ENCODE measurements at places on chromosomes 16 and 17. TPM values are rescaled to one million over a fixed set of nuclear protein-coding genes. Genes with fewer than 3 reads are reported as not detected.

The TBC1D3H gene
- not detected for total RNA-seq

The COPZ2 gene
- total RNA-seq, result 10.2 TPM

The PMP22 gene
- 54.9 TPM for total RNA-seq

The HIGD1B gene
- not detected for total RNA-seq

The TERB1 gene
- not detected for total RNA-seq

The ZNF319 gene
- total RNA-seq, result 1.9 TPM

The CDK3 gene
- 3.1 TPM for total RNA-seq

The ALOX15 gene
- total RNA-seq, result not detected

The KRTAP4-4 gene
- not detected for total RNA-seq

The ZACN gene
- 0.74 TPM for total RNA-seq

- DNase-seq, result no peak
Measured at GRCh38 chr17:56523042-56523441, 70.5 kb upstream of the NOG start.

GRCh38 chr17:78781893-78782304, at the start of gene CYTH1:
Gene CYTH1, minus strand, starts transcription at chr17:78782273. Its CDS starts 50 bp downstream, at chr17:78782223.
- DNase-seq, result no peak

- peak; percentile 62 for DNase-seq
Measured at GRCh38 chr17:46046957-46047356, 47.9 kb downstream of the STH start.

- DNase-seq, result no peak
Measured at GRCh38 chr17:42321555-42321954, 33.3 kb downstream of the STAT5A start.

GRCh38 chr16:21646721-21647561, 5.5 kb downstream of the IGSF6 start:
- no peak for DNase-seq

DNA sequence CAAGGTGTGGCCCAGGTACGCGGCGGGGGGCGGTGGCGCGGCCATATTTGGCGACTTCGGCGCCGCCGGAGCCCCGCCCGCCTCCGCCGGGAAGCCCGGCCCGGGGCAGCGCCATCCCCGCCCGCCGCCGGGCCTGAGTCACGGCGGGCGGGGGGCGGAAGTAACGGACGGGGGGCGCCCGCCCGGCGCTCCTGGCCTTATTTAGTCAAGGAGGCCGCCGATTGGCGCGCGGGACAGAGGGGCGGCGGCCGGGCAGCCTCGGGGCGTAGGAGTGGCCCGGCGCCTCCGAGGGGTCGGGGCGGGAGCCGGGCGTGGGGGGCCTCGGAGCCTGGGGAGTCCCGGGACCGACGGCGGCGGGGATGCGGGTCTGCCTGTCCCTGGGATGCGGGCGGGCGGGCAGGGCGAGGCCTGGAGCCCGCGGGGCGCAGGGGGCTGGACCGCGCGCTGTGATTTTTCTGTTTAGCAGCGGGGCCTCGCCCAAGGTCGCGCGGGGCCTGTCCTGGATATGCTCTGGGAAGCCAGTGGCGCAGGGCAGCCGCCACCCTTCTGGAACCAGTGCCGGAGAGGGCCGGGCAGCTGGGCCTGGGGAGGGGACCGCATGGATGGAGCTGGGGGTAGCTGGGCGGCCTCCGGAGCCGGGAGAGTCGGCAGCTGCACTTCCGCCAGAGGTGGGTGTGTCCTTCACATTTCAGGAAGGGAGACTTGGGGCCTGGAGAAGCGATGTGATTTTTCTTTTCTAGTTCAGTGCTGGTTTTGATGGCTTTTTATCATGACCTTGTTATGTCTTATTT, 2.3 kb upstream of the ACTG1 start:
- DNase-seq, result peak; percentile 81

GRCh38 chr17:66655861-66656260, 179.1 kb upstream of the CACNG5 start:
- DNase-seq, result peak; percentile 27

DNA sequence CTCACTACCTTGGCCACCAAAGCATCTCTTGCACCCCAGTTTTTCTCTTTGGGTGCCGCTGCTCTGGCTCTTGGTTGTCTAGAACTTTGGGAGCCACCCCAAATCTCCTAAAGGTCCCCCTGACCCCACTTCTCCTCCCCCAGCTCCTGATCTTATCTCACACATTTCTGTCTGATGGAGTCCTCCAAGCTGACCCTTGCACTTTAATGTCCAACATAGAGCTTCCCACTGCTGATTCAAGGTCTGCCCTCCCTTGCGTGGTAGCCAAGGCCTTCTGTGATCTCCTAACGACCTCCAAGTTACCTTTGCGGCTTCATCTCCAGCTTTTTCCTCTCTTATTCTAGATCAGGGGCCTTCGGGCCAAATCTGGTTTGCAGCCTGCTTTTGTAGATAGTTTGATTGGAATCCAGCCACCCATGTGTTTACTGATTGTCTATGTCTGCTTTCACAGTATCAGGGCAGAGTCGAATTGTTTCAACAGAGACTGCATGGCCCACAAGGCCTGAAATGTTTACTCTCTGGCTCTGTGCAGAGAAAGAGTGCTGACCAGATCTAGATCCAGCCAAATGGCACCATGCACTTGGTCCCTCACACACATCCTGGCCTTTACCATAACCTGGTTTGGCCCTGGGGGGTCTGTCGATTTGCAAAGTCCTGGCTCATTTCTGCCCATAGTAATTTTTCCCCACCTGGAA, 168.6 kb downstream of the HAPSTR1 start:
- DNase-seq, result no peak

DNA sequence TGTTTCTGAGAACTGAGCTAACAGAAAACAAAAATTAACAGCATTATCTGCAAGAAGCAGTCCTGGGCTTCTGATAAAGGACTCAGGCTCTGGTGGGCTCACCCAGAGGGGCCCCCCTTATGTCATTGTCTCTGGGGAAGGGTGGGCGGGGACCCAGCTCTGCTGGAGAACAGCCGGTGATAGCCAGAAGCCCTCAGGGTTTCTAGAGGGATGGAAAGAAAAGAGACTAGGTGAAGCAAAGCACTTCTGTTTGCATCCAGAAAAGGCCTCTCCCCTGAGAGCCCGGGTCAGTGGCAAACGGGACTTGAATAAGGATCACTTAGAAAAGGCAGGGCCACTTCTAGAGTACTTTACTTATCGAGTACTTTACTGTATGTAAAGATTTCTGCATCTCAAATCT, 7.0 kb upstream of the CDC42EP4 start:
- no peak for DNase-seq

DNA sequence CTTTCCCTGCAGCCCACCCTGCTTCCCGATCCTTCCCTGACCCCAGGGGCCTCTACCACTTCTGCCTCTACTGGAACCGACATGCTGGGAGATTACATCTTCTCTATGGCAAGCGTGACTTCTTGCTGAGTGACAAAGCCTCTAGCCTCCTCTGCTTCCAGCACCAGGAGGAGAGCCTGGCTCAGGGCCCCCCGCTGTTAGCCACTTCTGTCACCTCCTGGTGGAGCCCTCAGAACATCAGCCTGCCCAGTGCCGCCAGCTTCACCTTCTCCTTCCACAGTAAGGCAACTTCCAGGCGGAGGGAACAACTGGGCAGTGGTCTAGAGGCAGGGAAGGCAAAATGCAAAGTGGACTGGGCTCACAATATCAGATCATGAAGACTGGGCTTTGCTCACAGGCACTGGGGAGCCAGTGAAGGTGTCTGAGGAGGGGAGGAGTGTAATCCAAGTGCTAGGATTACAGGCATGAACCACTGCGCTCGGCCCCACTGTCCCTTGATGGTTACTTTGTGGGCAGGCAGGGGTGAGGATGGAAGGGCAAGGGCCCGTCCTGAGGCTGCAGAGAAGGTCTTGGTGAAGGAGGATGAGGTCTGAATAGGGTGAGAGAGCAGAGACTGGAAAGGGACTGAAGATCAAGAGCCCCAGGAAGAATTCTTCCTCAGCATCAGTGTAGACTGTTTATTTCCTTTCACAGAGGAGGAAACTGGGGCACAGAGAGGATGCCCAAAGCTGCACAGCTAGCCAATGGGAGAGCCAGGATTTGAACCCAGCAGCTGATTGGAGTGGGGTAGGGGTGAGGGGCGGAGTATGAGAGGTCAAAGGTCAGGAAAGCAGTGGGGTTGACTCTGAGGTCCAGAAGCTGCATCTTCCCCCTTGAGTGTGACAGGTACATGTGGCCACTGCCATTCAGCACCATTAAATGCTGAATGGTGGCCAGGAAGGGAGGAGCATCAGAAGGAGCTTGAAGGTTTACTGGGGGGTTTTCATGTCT, 16.5 kb upstream of the ADGRG3 start:
- no peak for DNase-seq

GRCh38 chr16:19344224-19344801, 58.8 kb downstream of the CLEC19A start:
- no peak for DNase-seq

DNA sequence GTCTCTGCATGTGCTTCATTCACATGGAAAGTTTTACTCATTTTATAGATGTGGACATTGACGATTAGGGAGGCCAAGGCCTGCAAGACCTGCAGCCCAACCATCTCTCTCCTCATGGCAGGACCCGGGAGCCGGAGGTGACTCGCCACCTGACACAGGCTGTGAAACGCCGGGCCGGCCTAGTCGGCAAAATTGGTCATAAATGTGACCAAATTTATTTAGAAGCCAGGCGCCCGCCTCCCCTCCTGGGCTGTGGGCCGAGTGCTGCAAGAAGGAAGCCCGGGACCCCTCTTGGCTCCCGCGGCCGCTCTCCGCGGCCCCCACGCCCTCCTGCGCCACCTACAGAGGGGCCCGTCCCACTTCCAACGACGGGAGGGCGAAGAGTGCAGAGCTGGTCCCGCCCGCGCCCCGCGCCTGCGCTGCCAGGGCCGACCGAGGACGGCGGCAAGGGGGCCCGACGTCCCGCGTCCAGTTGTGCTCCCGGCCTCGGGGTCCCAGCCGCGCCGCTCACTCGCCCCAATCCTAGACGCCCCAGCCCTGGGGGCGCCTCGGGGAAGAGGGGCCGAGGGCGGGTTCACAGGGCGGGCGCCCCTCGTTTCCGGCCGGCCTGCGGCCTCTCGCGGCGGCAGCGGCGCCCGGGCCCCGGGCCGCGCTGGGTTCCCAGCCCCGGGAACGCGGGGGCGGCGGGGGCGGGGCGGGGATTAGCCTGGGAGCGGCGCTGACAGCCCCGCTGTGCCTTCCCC, 47.5 kb downstream of the WNT3 start:
- DNase-seq, result peak; percentile 33

GRCh38 chr16:719815-720446, 1.0 kb upstream of the ANTKMT start:
- peak; percentile 59 for DNase-seq

GRCh38 chr16:54620197-54620596, 310.5 kb upstream of the IRX5 start:
- no peak for DNase-seq

DNA sequence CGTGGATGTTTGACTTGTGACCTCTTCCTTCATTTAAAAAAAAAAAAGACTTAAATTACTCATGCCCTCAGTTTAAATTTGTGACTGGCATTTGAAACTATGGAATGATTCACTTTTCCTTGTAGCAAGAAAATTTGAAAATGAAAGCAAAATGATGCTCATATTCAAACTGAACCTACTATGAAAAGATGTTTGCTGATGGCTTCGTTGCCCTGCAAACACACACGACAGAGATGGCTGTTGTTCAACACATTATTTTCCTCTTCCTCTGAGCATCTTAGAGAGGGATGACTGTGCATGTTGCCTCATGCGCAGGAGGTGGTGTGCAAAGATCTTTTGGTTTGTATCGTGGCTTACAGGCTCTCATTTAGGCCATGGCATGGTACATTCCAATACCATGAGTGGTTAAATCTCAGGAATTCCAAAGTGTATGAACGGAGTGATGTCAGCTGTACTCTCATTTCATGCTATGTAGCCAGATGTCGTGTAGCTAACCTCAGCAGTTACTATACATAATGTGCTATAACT, 164.5 kb downstream of the PRKCA start:
- DNase-seq, result peak; percentile 69

DNA sequence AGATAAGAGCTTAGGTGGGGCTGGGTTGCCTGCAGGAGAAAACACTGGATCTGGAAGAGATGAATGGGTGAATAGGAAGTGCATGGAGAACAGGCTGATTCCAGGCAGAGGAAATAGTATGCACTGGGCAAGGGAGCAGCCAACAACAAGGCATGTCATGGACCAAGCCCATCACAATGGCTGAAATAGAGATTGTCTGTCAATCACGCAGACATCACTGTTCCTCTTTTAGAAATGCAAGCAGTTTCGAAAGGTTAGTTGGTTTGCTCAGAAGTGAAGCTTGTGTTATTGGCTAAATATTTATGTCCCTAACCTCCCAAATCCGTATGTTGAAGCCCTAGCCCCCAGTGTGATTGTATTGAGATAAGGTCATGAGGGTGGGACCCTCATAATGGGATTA, 621.7 kb upstream of the CDH11 start:
- DNase-seq, result no peak

DNA sequence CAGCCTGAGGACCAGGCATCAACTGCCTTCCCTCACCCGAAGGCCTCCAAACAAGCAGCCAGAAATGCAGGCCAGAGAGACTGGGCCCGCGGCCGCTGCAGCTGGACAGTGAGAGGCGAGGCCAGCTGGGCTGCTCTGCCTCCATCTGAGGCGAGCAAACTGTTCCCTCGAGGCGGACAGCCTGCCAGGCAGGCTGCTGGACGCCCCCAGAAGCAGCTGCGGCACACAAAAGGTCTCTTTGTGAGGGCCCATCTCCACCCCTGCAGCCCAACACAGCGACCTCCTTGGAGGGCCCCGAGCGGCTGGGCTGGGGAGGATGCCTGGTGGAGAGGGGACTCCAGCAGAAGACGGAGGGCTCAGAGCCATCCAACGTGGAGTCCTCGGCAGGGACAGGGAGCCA, 4.7 kb downstream of the CORO7 start:
- no peak for DNase-seq

- DNase-seq, result no peak
Measured at GRCh38 chr16:73126525-73126853, 78.6 kb upstream of the ZFHX3 start.

DNA sequence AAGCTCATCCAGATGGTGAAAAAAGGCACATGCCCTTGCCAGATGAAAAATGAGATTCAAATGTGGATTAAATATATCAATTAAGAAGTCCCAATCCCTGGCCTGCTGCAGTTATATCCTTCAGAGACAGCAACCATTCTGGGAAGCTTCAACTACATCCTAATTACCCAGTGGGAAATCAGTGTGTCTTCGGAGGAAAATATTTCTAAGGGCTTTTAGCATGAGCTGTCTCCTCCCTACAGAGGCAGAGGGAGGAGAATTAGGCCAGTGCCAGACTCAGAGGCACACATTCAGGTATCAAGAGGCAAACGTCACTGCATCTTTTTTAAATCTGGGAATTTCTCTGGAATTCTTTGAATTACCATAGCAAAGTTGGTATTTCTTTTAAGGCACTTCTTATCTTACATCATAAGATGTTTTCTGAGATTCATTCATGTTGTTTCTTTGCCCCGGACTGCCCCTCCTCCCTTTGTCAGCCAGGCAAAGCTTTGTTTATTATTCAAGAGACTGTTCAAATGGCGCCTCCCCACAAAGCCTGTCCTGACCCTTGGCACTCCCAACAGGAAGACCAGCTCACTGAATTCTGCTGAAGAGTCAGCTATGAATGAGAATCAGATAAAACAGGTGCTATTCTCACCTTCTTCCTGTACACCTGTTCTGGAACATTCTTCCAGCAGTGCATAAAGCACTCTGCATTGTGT, 38.3 kb upstream of the SMPD3 start:
- no peak for DNase-seq

- DNase-seq, result no peak
Measured at GRCh38 chr16:88338111-88338510, 44.6 kb upstream of the ZNF469 start.

- DNase-seq, result peak; percentile 97
Measured at GRCh38 chr17:68033636-68034451, 1.7 kb upstream of the KPNA2 start.
